Activated T-helper 2 cell treated with anti-CD3 and anti-CD28 coated beads, Interferon-gamma antibody, Interleukin-2, Interleukin-4, amounts not matched to agents 10 μg/mL and 5 μg/mL and 100 μg/mL, durations not matched to agents 14 hours and 24 hours and 36 hours (primary cell): ENCODE measurements at places on chromosomes 6 and 20. TPM values are rescaled to one million over a fixed set of nuclear protein-coding genes. Genes with fewer than 3 reads are reported as not detected.

Gene ENPP4
- total RNA-seq, result 5.4 TPM in 2 replicates

Gene LY6G6C
- not detected in 2 replicates for total RNA-seq

Gene RIPPLY2
- total RNA-seq, result not detected in 2 replicates

Gene ADGRF5
- not detected in 2 replicates for total RNA-seq

Gene MAFB
- total RNA-seq, result 0.83 and 1.1 TPM in 2 replicates

Gene SLC23A2
- 21.3 and 22.4 TPM in 2 replicates for total RNA-seq

Gene RFX6
- not detected in 2 replicates for total RNA-seq

Gene SHLD1
- 11.0 and 11.8 TPM in 2 replicates for total RNA-seq

Gene CPNE5
- total RNA-seq, result 2.0 and 2.1 TPM in 2 replicates

Gene LRFN2
- total RNA-seq, result not detected in 2 replicates

Gene KLHDC3
- 71.2 and 74.6 TPM in 2 replicates for total RNA-seq
